Hepatocyte (in vitro differentiated cells): ENCODE measurements at places on chromosomes 4 and X.

- no peak for DNase-seq
Measured at GRCh38 chrX:36575670-36576069, 432.5 kb upstream of the FAM47C start.

DNA sequence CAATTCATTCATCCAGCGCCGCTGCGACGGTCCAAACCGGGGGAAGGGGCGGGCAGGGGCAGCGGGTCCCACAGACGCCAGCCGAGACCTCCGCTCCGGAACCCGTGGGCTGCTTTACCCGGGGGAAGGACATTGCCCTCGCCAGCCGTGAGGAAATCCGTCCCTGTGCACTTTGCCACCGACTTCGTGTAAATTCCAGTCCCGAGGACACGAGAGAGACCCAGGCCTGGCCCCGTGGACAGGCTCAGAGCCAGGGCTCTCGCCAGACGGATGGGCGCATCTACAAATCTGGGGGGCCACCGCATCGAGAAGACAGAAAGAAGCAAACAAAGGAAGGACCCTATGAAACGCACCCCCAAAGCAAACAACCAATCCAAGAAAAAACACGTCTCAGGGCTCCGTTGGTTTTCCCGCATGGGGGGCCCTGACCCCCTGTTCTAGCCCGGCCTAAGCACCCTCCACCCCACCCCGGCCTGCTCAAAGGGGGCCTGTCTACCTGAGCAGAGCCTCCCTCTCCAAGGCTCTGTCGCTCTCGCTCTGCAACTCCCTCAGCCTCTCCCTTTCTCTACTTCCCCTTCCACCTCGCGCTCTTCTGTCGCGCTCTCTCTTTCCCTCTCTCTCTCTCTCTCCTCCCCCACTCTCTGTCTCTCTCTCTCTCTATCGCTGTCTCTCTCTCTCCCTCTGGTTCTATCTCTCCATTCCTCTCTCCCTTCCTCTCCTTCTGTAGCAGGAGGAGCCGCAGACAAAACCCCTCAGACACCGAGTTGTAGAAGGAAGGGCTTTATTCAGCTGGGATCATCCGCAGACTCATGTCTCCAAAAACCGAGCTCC lies 11.3 kb downstream of the FRG2 start:
- DNase-seq, result no peak

DNA sequence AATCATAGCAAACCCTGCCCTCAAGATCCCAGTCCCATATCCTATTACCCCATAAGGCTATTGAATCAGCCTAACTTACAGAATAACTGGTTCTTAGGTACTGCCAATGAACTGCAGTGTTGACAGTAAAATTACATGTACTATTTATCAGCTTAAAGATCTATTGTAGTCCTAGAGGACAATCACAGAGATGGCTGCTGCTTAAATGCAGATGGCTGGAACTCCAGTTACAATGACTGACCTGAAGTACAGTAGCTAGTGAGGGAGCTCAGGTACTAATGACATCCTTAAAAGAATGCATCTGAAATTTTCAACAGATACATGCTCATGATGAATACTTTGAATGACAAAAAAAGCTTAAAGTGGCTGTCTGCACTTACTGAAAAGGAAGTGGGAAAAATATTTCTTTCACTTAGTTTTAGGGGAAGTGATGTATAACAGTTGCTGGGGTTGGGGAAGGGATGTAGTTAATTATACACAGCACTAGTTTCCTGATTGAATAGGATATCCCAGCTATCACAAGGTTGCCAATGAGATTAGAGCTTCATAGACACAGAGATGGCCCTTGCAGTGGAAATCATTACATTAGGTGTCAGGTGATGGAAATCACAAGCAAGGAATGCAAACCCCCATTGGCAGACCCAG lies 42.0 kb downstream of the USP26 start:
- no peak for DNase-seq

- DNase-seq, result no peak
Measured at GRCh38 chr4:38056011-38056685, 96.0 kb downstream of the PTTG2 start.

DNA sequence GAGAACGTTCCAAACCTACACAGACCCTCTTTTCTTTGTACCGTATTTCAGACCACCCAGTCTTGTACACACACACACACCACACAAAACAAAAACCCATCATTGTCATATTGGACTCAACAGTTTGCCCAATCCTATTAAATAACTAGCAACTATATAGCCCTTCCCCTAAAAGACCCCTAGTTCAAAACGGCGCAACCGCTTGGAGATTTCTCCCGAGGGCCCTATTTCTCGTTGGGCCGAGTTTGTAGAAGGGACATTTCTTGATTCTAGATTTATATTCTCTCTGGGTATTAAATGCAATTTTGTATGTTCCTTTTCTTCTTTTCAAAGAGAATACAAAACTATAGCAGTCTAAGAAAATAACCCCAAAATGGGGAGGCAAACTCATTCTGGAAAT lies 547 bp upstream of the PDGFRA start:
- no peak for DNase-seq

DNA sequence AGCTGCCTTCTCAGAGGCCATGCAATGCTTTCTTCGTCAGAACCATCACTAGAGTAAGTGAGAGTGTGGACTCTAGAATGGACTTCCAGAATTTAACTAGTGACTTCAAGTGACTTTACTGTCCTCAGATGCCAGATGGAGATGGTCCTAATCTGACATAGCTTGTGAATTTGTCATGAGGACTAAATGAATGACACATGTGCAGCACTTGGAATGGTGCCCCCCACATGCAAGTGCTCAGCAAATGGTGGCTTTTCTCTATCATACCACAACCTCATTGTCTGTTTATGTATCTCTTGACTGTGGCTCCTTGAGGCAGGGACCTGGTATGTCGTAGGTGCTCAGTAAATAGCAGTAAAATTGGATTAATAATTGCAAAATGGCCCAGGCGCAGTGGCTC lies 91.6 kb upstream of the STX18 start:
- no peak for DNase-seq

DNA sequence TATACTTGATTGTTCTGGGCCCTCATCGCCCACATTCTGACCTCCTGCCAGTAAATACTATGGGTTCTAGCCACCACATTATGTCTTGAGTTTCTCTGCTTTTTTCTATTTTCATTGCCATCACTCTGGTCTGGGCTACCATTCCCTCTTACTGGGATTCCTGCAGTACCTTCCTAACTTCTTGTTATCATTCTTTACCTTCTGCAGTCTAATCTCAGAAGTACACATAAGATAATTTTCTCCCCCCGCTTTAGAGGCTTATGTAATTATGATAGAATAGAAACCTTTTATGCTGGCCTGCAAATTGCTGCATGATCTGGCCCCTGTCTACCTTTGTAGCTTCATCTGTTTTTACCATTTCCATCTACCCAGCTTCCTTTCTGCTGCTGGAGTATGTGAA lies 19.2 kb downstream of the STIM2 start:
- no peak for DNase-seq

GRCh38 chr4:158681629-158682028 lies 9.5 kb downstream of the ETFDH start:
- no peak for DNase-seq

- DNase-seq, result no peak
Measured at GRCh38 chr4:62450740-62451139, 1250.6 kb downstream of the ADGRL3 start.

DNA sequence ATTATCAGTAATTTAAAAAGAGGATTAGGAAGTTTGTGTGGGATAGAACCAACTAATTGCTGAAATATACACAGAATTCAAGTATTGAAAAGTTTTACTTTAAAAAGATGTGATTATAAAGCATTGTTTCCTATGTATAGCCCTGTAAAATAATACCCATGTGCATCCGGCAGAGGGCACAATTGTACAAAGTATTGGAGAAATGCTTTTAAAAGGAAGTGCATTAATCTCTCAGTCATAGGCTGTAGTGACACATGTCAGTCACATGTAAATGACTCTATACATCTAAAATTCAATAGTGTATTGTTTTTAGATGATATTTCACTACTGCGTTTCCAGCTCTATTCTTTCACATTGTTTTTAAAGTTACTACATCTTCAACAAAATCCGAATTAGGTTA lies 9.7 kb upstream of the GEMIN8 start:
- DNase-seq, result peak; percentile 62

- DNase-seq, result no peak
Measured at GRCh38 chr4:163810755-163811154, 316.3 kb downstream of the TMA16 start.

DNA sequence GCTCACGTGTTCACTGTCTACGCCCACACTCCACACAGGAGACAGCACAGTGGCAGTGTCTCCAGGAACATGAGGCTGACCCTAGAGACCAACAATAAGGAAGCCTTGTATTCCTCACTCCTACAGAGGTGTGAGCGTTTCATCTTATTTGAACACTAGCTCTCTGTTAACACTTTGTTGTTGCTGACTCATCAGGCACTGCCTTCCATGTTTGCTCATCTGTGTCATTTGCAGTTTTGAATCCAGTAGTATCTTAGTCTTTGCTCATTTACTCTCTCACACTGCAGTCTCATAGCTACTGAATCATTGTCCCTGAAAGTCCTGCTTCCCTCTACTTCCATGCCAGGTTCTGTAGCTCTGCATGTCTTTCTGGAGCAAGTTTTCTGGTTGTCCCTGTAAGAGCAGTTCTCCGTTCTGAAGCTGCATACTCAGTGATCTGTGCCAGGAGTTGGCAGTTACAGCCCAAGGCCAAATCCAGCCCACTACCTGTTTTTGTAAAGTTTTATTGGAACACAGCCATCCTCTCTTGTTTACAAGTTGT lies 80.3 kb upstream of the DCLK2 start:
- DNase-seq, result peak; percentile 56

DNA sequence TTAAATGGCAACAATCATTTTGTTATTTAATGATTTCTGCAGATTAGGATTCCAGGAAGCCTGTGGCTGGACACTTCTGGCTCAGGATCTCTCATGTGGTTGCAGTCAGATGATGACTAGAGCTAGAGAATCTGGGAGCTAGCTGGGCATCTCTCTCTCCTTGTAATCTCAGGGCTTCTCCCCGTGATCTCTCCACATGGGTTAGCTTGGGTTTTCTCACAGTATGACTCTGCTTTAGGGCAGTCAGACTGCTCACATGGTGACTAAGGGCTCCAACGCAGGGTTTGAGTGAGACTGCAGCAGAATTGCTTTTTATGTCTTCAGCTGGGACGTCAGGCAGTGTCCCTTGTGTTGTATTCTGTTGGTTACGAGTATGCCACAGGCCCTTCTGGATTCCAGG lies 361.4 kb downstream of the CBLL2 start:
- DNase-seq, result no peak

GRCh38 chrX:17560385-17560784 lies 176.9 kb upstream of the SCML1 start:
- no peak for DNase-seq

- no peak for DNase-seq
Measured at GRCh38 chrX:23513121-23513520, 154.2 kb upstream of the PRDX4 start.

GRCh38 chrX:105697984-105698781 lies 124.2 kb upstream of the NRK start:
- no peak for DNase-seq

DNA sequence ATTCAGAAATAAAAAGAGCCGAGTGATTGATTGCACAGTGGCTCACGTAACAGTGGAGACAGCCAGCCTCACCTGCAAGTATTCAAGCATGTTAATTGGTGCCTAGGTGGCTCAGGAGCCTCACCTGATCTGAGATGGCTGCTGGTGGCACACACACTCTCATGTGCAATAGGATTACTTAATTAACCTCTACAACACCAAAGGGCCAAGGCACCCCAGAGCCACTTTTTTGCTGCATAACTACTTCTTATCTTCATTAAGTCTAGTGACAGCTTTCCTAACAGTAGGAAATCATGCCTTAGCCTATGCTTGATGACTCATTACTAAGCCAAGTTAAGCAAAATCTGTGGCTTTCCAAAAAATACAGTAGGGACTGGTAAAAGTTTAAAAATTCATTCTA lies 117.3 kb upstream of the NOCT start:
- DNase-seq, result peak; percentile 39

- DNase-seq, result no peak
Measured at GRCh38 chr4:154528869-154529268, 21.3 kb downstream of the PLRG1 start.
